ENCODE measurements at places on chromosomes 12 and 14.
A peak's percentile ranks its signal among the peaks of the same experiment; 100 is the strongest.

DNA sequence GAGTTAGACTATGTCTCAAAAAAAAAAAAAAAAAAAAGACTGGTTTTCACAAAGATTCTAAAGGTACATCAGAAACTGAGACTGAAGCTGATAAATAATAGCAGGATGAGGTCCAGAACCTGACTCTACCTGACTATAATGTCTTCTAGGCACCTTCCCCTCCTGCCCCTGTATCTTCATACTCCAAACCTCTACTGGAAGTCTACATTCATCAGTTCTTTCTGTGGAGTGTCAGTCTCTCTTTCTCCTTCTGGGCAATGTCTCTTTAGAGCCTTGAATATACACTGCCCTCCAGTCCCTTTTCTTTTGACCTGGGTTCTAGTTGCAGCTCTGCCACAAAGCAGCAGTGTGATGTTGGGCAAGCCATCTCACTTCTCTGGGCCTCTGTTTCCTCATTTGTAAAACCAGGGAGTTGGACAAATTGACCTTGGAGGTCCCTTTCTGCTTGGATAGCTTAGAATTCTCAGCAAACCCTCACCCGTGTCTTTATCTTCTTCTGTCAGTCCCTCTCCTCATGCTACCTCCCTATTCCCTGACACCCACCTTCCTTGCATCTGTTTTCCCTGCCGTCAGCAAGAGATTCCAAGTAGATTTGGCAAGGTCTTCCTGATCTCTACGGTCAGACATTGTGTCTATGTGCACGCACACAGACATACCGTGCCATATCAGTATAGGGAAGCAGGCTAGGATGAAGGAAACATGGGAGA, 4.3 kb downstream of the NFE2 start:
- DNase-seq = no peak

DNA sequence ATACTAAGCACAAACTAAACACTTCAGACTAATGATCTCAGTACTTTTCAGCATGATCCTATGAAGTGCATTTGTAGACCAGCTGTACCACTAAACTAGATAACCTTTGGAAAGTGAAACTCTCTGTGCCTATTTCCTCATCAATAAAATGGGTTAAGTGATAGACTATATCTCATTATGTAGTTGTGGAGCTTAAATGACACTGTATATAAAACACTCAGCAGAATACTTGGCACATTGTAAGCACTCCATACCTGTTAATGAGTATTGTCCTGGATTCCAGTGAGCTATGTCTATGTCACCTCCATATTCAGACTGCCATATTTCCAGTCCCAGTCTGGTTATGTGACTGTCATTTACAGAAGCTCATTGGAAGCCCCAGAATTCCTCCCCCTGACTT, 44.4 kb downstream of the RTN1 start:
- no peak for DNase-seq

DNA sequence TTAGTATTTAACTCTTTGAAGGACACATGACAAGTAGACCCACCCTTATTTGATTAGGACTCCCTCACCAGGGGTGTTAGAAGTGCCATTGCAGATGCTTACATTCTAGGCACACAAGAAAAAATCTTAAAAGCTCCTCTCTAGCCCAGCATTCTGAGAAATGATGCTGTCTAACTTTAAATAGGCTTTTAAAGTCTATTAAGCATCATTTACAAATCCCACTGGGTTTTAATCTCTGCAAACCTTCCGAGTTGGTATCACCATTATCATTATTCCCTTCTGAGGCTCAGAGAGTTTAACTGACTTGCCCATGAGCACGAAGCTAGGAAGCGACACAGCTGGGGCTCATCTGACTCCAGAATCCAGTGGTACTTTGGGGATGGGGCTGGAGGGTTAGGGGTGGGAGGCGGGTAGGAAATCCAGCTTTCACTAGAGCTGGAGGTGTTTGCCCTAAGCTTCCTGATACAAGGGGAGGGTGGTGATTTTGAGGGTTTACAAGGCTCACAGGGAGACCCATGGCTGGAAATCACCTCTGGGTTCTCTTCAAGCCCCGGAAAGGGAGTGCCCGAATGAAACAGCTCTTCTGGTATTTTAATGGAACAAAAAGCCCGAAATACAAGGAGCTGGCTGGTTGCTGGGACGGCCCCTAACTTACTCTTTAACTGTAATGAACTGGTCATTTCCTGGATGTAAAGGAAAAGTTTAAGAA, 109.2 kb upstream of the FUT8 start:
- no peak for DNase-seq

DNA sequence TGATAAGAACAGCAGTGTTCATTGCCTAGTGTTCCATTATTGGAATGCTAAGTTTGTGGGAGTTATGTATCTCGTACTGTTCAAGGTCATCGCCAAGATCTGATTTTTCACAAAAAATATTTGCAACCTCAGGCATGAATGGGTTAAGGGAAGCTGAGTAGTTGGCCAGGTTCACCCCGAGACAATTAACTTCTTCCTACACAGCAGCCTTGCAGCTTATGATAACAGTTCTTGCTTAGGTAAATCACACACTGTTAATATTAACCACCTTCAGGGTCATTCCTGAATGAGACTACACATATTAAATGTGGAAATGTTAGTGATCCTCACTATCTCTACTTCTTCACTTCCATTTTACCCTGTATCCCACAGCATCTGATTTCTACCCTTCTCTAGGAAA, 18.0 kb downstream of the FKBP11 start:
- no peak for DNase-seq

DNA sequence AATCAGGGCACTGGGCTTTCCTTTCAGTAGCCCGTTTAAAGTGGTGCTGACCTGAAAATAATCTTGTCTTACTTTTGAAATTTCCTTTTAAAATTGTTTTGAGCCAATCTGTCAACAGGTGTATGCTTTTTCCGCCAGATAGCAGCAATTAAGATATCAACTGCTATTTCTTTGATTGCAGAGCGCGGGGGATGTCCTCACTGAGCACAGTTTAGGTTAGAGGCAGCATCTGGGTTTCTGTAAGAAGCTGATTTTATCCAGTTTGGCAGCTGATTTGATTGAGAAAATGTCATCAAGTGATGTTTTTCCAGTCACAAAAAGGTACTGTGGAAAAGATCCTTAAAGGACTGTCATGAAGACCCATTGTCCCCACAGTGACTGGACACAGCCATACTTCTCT, 371.8 kb downstream of the ADAMTS20 start:
- DNase-seq = no peak

DNA sequence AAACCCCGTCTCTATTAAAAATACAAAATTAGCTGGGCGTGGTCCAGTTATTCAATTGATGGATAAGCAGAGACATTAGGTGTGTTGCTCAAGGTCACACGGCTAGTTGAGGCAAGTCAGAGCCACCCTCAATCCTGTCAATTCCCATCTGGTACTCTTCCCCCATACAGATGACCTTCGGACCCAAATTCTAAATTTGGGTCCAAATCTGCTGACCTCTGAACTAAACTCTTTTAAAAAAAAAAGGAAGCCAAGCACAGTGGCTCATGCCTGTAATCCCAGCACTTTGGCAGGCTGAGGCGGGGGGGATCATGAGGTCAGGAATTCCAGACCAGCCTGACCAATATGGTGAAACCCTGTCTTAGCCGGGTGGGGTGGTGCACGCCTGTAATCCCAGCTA, 23.9 kb downstream of the GCN1 start:
- DNase-seq = no peak

DNA sequence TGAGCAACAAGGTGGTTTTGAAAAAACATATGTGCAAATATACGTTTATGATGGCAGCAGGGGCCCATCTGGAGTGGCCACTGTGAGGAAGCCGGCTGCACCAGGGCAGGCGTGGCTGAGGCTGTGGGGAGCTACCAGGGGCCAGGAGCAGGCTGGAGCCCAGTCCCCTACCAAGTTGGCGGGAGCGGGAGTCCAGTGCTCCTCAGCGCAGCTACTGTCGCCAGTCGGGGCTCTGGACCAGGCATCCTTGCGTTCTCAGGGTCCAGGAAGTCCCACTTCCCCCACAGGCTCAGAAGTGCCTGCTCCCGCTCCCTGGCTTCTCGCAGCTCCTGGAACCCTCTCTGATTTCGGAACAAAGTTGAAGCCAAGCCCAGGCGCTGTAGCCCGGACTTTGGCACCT, 1377.5 kb upstream of the FLRT2 start:
- peak; percentile 14 for DNase-seq

GRCh38 chr12:128609861-128610260, 213.9 kb downstream of the SLC15A4 start:
- no peak for DNase-seq

GRCh38 chr14:85516239-85517113, 13.5 kb upstream of the FLRT2 start:
- no peak for DNase-seq

DNA sequence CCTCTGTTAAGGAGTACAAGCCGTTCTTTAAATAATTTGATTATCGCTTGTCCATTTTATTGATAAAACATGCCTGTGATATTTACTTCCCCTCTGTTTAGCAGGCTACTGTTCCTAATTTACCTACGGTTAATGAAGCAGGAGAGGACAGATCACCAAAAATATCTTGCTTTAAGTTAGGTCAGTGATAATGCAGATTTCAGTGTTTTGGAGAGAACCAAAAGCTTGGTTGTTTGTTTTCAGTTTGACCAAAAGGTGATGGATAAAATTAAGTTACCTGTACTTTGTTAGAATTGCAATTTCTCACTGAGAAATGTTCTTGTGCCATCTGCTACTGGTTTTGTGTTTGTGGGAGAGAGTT, 958 bp downstream of the SPATS2 start:
- DNase-seq = no peak

DNA sequence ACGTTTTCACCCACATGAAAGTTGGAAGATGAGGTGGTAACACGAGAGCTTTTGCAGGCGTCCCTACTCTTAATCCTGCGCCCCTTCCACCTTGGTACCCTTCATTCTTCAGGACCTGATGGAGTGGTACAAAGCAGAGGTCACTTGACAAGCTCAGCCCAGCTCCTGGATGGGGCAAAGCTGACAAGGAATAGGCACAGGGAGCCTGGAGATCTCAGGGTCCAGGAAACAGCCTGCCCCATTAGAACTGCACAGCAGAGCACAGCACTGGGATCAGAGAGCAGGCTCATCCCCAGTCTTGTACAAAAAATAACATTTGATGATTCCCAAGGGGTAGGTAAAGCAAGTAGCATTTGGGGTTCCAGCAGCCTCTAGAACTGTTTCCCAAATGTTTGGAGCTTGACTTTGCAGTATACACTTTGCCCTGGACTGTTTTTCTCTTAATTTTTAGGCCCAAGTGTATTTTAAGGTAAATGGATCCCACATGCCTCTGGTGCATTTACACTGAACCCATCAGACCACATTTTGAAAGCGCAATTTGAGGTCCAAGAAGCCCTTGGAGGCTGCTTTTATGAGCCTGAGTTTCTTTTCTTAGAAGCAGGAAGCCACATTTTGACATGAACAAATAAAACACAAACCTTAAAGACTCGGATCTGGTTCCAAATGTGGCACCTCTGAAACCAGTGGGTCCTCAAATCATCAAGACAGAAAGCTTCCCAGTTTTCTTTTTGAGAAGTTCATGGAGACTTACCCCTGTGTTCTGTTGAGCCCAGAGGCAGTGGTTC, 633 bp downstream of the TC2N start:
- no peak for DNase-seq

GRCh38 chr12:53795927-53796326, 44.1 kb upstream of the CISTR start:
- DNase-seq = no peak

DNA sequence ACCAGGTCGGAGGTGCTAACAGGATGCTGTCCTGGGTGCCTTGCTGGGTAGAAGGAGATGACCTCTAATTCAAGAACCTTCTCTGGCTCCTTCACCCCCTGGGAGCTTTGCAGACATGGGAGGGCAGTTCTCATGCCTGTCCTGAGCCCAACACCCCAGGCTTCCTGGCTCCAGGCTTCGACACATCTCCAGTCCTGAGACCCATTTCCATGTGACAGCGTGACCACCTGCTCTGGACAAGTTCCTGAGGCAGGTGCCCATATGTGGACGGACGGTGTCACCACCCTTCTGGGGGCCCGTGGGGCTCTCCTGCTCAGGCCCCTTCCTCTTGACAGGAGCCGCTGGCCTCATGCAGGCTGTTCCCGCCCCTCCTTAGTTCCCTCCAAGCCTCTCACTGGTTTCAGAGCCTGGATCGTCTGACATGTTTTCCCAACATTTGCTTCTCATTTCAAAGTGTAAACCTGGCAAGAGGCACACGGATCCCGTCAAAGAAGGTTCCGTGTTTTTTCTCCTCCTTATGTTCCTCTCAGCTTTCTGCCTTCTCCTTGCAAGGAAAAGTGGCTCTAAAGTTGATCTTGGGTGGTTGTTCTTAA, 291.9 kb upstream of the RTL1 start:
- no peak for DNase-seq

GRCh38 chr12:97756066-97756666, 293.6 kb downstream of the RMST start:
- DNase-seq = no peak
